Breast epithelium (tissue), 4 donors: ENCODE measurements at places on chromosomes 12 and 14. TPM values are rescaled to one million over a fixed set of nuclear protein-coding genes. Genes with fewer than 3 reads are reported as not detected.

THAP2 gene
- 2.6 TPM for total RNA-seq

CALCOCO1 gene
- total RNA-seq = 295 TPM

DNA sequence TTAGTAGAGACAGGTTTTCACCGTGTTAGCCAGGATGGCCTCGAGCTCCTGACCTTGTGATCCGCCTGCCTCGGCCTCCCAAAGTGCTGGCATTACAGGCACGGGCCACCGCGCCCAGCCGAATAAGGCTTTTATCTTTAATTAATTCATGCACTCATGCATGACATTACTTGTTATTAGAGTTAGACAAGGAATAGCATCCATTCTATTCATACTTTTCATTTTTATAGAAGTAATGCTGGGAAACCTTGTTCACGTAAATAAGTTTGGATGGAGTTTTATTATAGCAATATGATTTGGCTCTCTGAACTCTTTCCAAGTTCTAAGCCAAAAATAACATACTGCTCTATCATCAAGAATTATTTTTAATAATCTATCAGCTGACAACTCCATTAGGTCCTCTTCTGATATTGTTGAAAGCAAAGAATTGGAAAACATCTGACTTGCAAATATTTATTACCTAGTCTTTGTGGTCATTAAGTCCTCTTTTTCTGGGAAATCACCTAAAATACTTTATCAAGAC is 168.8 kb upstream of the CCND2 start:
- no peak overlapping the region for H3K27ac ChIP-seq
- H3K36me3 ChIP-seq = no peaks in the 10 kb centered on the region
- H3K4me1 ChIP-seq = no peaks in the 10 kb centered on the region
- no peak overlapping the region for H3K4me3 ChIP-seq

DNA sequence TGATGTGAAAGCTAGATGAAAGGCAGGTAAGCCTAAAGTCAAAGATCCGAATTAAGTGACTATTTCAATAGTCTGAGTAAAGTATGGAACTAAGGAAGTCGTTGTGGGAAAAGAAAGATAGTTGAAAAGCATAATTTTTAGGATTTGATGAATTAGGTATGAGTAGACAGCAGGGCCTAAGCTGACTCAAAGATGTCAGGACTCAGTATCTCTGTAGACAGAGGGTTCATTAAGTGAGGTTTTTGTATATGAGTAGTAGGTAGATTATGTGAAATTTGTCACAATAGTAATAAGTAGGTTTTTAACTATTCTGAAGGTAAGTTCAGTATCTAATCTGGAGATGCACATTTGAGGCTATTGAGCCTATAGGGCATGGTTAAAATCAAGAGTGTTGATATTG is 196.4 kb downstream of the RASSF9 start:
- no peaks in the 10 kb centered on the region for H3K4me1 ChIP-seq
- H3K27ac ChIP-seq = no peak overlapping the region
- H3K36me3 ChIP-seq = no peaks in the 10 kb centered on the region
- no peak for DNase-seq
- no peak overlapping the region for H3K4me3 ChIP-seq
